CD4-positive, alpha-beta T cell (primary cell): ENCODE measurements at places on chromosomes 4 and X. TPM values are rescaled to one million over a fixed set of nuclear protein-coding genes. Genes with fewer than 3 reads are reported as not detected.

KCND1 gene
- total RNA-seq: 2.7 TPM

DNA sequence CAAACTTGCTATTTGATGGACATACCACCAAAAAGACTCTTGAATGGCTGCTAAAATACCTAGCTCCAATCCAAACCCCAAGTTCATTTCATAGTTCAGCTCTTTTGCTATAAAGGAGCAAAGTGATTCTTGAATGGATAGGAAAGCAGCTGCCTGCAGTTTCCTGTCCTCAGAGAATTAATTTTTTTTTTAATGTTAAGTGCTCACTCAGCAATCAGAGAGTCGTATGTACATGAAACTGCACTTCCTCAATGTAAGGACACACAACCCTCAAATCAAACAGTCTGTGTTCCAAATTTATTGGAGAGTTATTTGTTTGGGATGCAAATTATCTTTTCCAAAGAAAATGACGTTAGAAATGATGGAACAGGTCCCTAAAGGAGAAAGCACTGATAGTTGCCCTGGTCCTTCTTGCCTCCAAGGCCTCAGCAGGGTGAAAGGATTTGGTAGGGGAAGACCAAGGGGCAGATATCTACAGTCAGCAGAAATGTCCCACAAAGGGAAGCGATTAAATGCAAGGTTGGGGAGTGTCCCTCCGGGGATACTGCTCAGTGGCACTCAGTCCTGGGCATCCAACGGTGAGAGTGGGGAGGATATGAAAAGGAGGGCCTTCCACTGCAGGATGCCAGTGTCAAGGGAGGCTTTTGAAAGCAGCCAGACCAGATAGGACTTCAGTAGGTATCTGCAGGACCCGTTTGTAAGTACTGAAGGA, 67.2 kb upstream of the RASGEF1B start:
- no peak for DNase-seq

- no peak for DNase-seq
These were observed 69.4 kb downstream of the DCHS2 start for GRCh38 chr4:154422152-154422551.

GRCh38 chr4:102524691-102525090, 23.5 kb downstream of the NFKB1 start:
- DNase-seq: no peak

DNA sequence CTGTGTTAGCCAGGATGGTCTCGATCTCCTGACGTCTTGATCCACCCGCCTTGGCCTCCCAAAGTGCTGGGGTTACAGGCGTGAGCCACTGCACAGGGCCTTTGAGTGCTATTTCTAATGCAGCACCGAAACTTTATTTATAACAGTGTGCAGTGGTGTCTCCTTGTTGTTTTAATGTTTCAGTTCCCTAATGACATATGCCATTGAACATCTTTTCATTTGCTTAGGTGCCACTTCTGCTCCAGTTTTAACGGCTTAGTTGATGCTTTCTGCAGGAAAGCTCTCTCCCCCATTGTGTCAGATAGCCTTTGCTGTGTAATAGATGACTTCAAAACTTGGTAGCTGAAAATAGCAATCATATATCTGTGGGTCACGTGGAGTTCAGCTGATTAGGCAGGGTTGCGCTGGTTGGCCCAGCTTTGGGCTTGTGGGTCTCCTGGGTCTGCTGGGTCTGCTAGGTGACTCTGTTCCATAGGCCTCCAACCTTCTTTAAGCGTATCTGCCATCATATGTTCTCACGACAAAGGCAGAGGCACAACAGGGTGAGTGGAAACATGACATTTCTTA, 76.4 kb upstream of the SHISA3 start:
- no peak for DNase-seq

GRCh38 chr4:7968262-7968896, 28.7 kb upstream of the AFAP1 start:
- DNase-seq: no peak

- DNase-seq: no peak
These were observed 48.5 kb upstream of the EGFL6 start for GRCh38 chrX:13520936-13521335.
